ENCODE measurements at places on chromosomes 12 and 14. TPM values are rescaled to one million over a fixed set of nuclear protein-coding genes. Genes with fewer than 3 reads are reported as not detected.

The KLRD1 gene
- 0.48 TPM for total RNA-seq

The GNG2 gene
- 45.3 TPM for total RNA-seq

The CLEC2A gene
- total RNA-seq = not detected

The NOVA1 gene
- 22.6 TPM for total RNA-seq

The TBX3 gene
- total RNA-seq = 130 TPM

The UTP20 gene
- 21.4 TPM for total RNA-seq

DNA sequence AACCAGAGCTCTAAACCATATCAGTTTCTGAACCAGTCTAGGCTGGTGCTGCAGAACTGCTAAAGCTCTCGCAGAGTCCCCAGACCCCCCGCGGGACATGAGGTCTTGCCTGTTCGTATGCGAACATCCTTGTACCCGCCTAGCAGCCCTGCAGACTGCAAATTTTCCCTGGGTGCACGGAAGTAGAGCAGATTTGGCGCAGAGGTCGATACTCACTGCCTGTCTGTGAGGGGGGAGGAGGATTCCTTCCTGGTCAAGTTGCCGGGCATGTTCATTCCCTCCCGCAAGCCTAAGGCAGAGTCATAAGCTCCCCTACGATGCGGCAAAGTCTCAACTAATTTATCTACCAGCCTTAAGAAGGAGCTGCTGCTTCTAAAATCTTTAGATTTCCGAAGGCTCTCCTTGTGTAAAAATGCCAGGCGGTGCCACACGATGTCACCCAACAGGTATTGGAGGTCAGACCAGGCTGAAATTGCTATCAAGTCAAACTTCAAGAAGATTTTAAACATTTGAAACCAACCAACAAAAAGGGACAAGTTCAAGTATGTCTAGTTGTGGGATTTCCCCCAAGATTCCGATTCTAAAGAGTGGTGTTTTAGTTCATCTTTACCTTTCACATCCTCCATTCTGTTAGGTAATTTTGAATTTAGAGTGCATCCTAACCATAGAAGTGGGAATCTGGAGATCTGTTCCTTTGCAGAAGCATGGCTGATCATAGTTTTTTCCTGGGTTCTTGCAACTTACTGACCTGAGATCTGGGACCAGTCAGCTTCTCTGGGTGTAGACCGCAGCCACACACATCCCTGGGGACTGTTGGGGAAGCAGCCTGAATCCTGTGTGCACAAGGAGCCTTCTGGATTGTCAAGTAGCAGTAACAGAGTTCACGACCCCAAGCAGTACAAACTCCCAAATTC is 1.6 kb upstream of the PAX9 start:
- H3K4me3 ChIP-seq = peak overlapping the region; percentile 72
- DNase-seq = no peak
- H3K36me3 ChIP-seq = peaks cover 4% of the 10 kb centered on the region
- H3K4me1 ChIP-seq = peaks cover 37% of the 10 kb centered on the region
- H3K27ac ChIP-seq = no peak overlapping the region

DNA sequence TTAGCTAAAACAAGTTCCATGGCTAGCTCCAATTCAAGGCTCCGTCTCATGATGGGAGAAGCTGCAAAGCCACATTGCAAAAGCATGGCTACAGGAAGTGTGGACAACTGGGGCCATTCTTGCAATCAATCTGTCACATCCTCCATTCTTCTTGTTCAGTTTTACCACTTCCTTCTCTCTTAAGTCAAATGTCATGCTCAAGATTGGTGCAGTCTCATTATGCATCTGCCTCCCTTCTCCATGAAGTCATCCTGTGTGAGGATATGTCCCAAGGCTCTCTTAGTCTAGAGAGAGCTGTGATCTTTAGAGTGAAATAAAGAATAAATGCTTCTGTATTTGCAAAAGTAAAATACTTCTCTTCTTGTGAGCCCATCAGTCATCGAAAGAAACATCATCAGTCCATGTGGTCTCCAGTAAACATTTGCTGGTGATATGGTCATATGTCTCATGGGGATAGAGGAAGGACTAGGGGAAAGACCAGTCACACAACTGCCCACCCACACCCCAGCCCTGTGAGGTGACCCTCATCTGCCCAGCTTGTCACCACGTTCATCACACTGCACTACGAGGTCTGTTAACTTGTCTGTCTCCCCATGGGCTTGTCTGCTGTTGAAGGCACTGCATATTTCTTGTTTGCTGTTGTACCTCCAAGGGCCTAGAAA is 303.0 kb downstream of the NUAK1 start:
- no peaks in the 10 kb centered on the region for H3K36me3 ChIP-seq
- no peak overlapping the region for H3K4me3 ChIP-seq
- H3K4me1 ChIP-seq = peaks cover 9% of the 10 kb centered on the region
- H3K27me3 ChIP-seq = peaks cover 9% of the 10 kb centered on the region

DNA sequence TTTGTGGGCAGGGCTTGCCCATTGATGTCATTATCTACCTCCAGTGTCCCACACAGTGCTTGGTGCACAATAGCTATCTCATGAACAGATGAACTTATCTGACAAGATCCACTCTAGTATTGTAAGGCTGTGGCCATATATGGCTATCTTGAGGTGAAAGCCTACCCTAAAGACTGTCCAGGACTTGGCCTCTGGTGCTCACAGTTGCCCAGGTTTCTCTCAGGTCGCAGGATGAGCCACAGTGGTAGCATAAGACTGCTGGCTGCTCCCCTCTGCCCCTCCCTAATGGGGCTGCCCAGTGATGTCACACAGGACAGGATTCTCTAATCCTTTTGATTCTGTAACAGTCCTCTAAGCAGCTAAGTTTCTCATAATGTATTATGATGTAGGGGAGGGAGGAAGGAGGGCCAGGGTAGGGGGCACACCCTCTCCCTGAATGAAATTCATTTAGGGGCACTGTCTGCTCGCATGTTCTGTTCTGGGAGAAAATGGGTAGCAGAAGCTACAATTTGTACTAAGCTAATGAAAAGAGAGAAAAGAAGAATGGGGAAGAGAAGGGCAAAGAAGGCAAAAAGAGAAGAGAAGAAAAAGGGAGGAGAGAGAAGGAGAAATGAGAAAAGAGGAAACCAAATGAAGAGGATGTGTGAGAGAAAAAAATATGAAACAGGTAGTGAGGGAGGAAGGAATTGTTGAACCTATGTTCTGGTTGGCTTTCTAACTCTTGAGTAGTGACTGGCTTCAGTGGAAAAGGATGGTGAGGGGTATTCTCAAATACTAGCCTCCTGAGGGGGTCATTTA is 3.4 kb upstream of the PPM1A start:
- no peaks in the 10 kb centered on the region for H3K36me3 ChIP-seq
- peak overlapping the region; percentile 5 for H3K4me3 ChIP-seq
- H3K4me1 ChIP-seq = peaks cover 9% of the 10 kb centered on the region
- H3K27ac ChIP-seq = no peak overlapping the region
- no peaks in the 10 kb centered on the region for H3K27me3 ChIP-seq

- H3K27me3 ChIP-seq = no peaks in the 10 kb centered on the region
- DNase-seq = no peak
- peak overlapping the region; percentile 93 for H3K4me3 ChIP-seq
- H3K27ac ChIP-seq = peak overlapping the region; percentile 90
- H3K4me1 ChIP-seq = peaks cover 21% of the 10 kb centered on the region
- H3K36me3 ChIP-seq = peaks cover 11% of the 10 kb centered on the region
Measured at GRCh38 chr12:132083614-132083940, 60.5 kb downstream of the DDX51 start.

DNA sequence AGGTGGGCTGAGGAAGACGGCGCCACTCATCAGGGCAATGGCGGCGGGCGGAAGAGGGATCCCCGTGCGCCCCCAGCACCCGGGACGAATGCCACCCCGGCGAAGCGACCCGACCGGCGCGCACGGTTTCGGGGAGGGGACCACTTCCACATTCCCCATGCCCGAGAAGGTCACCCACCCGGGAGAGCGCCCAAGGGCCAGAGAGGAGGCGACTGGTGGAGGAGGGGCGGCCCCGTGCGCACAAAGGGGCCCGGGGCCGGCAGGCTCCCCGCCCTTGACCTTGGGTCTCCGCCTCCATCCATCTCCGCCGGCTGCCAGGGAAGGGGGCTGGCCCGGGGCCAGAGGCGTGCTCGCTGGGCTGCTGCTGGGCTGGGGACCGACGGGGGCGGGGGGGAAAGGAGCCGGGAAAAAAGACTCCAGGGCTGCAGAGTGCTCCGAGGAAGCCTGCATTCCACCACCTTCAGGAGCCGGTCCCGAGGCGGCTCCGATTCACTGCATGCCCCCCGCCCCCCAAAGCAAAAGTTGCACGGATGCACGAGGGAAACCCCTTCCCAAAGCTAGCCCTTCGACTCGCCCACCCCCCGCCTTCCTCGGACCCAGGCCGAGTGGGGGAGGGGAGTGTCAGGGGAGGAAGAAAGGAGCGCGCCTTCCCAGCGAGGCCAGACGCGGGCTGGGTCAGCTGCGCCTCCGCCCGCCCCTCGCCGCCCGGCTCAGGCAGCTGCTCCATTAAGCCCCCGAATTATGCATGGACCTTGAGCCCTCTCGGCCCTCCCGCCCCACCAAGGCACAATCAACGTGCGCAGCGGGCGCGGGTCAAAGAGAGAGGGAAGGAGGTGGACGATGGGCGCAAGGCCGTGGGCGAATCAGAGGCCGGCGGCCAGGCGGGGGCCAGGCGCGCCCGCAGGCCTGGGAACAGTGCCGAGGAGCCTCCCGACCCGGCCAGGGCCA is 26.2 kb downstream of the BCL11B start:
- H3K27ac ChIP-seq = no peak overlapping the region
- DNase-seq = no peak
- H3K27me3 ChIP-seq = peaks cover 25% of the 10 kb centered on the region
- peaks cover 3% of the 10 kb centered on the region for H3K36me3 ChIP-seq
- peaks cover 69% of the 10 kb centered on the region for H3K4me1 ChIP-seq
- H3K4me3 ChIP-seq = peak overlapping the region; percentile 74

DNA sequence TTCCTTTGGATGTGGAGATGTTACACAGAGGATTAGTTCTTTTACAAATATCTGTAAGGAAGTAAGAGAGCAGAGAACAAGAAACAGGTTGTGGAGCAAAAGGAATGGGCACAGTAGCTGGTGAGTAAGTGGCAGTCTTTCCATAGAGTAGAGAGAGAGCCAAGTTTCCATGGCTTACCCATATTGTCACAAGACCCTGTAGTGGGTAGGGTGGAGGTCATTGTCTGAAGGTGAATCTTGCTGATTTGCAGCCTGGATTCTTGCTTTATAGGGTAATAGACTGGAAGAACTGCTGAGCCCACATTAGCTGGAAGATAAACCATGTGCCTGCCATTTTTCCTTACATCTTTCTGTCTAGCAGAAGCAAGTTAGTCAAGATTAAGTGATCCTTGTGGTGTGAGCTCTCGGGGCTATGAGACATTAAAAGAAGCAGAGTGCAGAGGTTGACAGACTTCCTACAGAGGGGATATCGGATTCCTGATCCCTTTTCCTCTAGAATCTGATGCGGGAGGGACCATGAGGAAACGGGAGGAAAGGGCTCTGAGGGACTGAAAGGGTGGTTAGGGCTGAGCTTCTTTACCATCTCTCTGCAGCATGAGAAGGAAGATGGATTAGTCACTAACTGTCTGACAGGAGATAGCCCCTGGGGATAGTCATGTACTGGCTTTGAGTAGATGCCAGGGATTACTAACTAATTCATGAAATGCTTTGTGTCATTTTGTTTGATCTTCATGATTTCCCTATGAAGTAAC is 44.0 kb upstream of the LRTM2 start:
- no peak for DNase-seq
- peak overlapping the region; percentile 23 for H3K4me3 ChIP-seq
- peaks cover 24% of the 10 kb centered on the region for H3K4me1 ChIP-seq
- H3K27me3 ChIP-seq = peaks cover 18% of the 10 kb centered on the region
- H3K36me3 ChIP-seq = peaks cover 54% of the 10 kb centered on the region

DNA sequence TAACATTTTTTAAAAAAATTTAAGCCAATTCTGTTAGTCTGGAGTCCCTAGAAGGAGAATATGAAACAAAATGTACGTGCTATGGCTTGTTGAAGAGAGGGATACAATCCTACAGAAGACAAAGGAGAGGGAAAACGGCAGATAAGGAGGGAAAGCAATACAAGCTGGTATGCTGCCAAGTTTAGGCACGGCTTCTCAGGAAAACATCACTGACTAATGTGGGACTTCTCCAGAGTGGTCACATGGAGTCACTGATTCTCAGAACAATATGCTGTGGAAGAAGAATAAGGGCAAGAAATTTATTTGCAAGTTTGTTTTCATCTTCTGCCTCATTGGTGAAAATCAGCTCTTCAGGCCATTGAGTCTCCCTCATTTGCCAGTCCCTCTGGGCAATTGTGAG is 22.9 kb upstream of the NR1H4 start:
- no peak for DNase-seq
- no peak overlapping the region for H3K4me3 ChIP-seq
- peaks cover 11% of the 10 kb centered on the region for H3K27me3 ChIP-seq
- H3K4me1 ChIP-seq = no peaks in the 10 kb centered on the region
- H3K36me3 ChIP-seq = no peaks in the 10 kb centered on the region

DNA sequence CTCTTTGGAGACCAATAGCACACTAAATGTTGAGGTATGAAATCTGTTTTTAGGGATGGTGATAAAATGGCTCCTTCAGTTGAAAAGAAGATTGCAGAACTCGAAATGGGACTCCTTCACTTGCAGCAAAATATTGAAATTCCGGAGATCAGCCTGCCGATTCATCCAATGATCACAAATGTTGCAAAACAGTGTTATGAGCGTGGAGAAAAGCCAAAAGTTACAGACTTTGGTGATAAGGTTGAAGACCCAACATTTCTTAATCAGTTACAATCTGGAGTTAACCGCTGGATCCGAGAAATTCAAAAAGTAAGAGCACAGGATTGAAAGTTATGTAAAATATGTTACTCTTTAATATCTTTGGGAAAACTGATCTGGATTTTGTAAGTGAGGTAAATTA is 15.3 kb downstream of the DYNC1H1 start:
- H3K4me3 ChIP-seq = no peak overlapping the region
- no peaks in the 10 kb centered on the region for H3K4me1 ChIP-seq
- DNase-seq = no peak
- H3K27ac ChIP-seq = no peak overlapping the region

All from type B pancreatic cell (in vitro differentiated cells).